ENCODE measurements at places on chromosomes 6 and 20. TPM values are rescaled to one million over a fixed set of nuclear protein-coding genes. Genes with fewer than 3 reads are reported as not detected.

DNA sequence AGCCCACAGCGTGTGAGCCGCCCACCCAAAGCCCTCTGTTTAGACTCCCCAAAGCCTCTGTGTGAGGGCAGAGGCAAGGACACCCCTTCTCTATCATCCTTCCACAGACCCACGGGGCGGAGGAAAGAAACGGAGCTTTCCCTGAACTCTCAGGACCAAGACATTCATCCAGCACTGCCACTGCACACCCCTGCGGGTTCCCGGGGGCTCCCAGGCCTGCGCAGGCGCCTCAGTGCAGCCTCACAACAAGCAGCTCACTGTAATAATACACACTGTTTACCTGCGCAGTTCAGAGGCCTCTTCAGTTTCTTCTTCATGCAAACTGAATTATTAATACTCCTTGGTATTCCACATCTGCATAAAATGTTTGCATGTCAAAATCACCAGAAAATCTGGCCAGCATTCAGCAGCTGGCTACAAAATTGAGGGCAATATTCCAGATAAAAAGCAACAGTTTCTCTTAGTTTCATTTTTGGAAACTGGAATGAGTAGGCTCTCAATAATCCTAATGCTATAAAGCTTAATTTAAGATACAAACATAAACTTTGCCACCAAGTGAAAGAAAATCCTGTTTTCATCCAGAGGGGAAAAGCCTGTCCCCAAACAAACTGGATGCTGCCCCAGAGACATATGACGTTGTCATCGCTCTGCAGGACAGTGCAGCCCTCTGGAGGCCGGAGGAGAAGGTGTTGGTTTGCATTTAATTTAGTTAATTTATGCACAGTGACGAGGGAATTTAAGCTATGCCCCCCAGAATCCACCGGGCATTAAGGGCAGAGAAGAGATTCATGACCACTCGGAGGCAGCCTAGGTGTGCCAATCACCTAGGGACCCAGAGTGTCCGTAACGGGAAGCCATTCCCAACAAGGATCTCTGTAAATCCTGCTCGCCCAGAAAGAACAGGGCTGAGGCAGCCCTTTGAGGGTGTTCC, 45.3 kb downstream of the NINL start:
- DNase-seq, result no peak
- H3K27me3 ChIP-seq, result no peaks in the 10 kb centered on the region
- peak overlapping the region; percentile 29 for H3K4me3 ChIP-seq

PNLDC1 gene
- 2.7 TPM for total RNA-seq

DEFB132 gene
- 0.34 TPM for total RNA-seq

- DNase-seq, result no peak
- H3K4me3 ChIP-seq, result no peak overlapping the region
- no peak overlapping the region for H3K27ac ChIP-seq
- H3K27me3 ChIP-seq, result no peaks in the 10 kb centered on the region
- H3K4me1 ChIP-seq, result no peaks in the 10 kb centered on the region
Observed at GRCh38 chr6:40083141-40083920, 149.1 kb upstream of the MOCS1 start.

GRCh38 chr6:13015379-13015681, 298.8 kb downstream of the PHACTR1 start:
- peak overlapping the region; percentile 59 for H3K4me3 ChIP-seq
- H3K27ac ChIP-seq, result no peak overlapping the region
- no peak for DNase-seq
- H3K4me1 ChIP-seq, result peaks cover 36% of the 10 kb centered on the region
- no peaks in the 10 kb centered on the region for H3K36me3 ChIP-seq

SRMS gene
- not detected for total RNA-seq

DNA sequence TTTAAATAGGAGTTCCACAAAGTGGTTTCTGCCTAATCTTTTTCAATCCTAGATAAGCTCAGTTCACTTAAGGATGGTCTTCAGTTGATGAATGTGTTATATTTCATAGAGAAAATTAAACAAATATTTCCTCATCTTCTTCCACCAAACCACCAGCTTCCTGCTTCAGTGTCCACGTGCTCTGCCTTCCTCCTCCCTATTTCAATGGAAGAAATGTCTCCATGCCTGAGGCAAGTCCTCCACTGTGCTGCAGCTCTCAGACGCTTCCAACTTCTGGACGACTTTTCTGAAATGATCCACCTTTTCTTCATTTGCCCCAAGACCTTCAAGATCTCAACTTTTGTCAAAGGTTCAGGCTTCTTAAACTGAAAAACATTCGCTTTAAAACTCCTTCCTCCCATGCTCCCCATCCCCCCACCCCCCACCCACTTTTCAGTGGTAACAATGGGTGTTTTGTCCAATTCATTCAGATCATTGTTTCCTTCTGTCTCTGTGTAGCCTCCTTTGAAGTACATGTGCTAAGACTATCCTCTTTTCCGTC, 25.3 kb upstream of the FABP7 start:
- H3K36me3 ChIP-seq, result no peaks in the 10 kb centered on the region
- H3K4me1 ChIP-seq, result peaks cover 6% of the 10 kb centered on the region
- no peaks in the 10 kb centered on the region for H3K27me3 ChIP-seq
- no peak overlapping the region for H3K4me3 ChIP-seq

C20orf204 gene
- 1.1 TPM for total RNA-seq

- no peaks in the 10 kb centered on the region for H3K4me1 ChIP-seq
- no peaks in the 10 kb centered on the region for H3K36me3 ChIP-seq
- no peaks in the 10 kb centered on the region for H3K27me3 ChIP-seq
- no peak overlapping the region for H3K27ac ChIP-seq
- no peak overlapping the region for H3K4me3 ChIP-seq
Observed at GRCh38 chr6:20746805-20747558, 212.7 kb downstream of the CDKAL1 start.

- H3K27ac ChIP-seq, result no peak overlapping the region
- H3K36me3 ChIP-seq, result no peaks in the 10 kb centered on the region
- H3K27me3 ChIP-seq, result no peaks in the 10 kb centered on the region
- no peak for DNase-seq
- peaks cover 12% of the 10 kb centered on the region for H3K4me1 ChIP-seq
- no peak overlapping the region for H3K4me3 ChIP-seq
Observed at GRCh38 chr6:110322151-110322873, 35.8 kb downstream of the METTL24 start.

GPX5 gene
- not detected for total RNA-seq

- no peaks in the 10 kb centered on the region for H3K27me3 ChIP-seq
- H3K4me3 ChIP-seq, result no peak overlapping the region
- no peaks in the 10 kb centered on the region for H3K36me3 ChIP-seq
- peaks cover 2% of the 10 kb centered on the region for H3K4me1 ChIP-seq
- no peak for DNase-seq
- no peak overlapping the region for H3K27ac ChIP-seq
Observed at GRCh38 chr20:47055699-47056369, 161.2 kb downstream of the EYA2 start.

- no peak overlapping the region for H3K27ac ChIP-seq
- no peaks in the 10 kb centered on the region for H3K36me3 ChIP-seq
- DNase-seq, result no peak
- H3K4me3 ChIP-seq, result no peak overlapping the region
- H3K4me1 ChIP-seq, result no peaks in the 10 kb centered on the region
Observed at GRCh38 chr6:16559071-16559470, 202.2 kb downstream of the ATXN1 start.

C6orf132 gene
- total RNA-seq, result 150 TPM

TPD52L1 gene
- 146 TPM for total RNA-seq

- H3K36me3 ChIP-seq, result no peaks in the 10 kb centered on the region
- H3K4me1 ChIP-seq, result peaks cover 6% of the 10 kb centered on the region
Observed at GRCh38 chr6:32785781-32786533, 22.6 kb upstream of the HLA-DQB2 start.

ZC3H12D gene
- total RNA-seq, result 0.62 TPM

GRCh38 chr6:138986578-138986977, 1.5 kb downstream of the REPS1 start:
- DNase-seq, result no peak
- H3K4me1 ChIP-seq, result peaks cover 44% of the 10 kb centered on the region
- H3K27me3 ChIP-seq, result no peaks in the 10 kb centered on the region

DNA sequence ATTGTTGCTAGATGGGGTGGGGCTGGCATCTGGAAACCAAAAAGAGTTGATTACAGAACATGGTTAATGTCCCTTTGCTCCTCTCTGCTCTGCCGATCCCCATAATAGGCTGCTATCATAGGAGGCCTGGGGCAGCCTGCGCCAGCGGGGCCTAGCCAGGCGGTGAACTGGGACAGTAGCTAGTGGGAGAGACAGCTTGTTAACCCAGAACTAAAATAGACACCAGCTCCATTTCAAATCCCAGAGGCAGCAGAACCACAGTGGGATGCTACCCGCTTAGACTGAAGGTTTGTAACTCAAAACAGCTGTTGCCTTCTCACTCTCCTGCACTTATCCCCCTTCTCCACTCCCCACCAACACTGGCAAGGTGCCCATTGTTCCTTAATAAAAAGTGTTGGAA, 98.5 kb downstream of the SSR1 start:
- H3K36me3 ChIP-seq, result peaks cover 62% of the 10 kb centered on the region
- peaks cover 39% of the 10 kb centered on the region for H3K4me1 ChIP-seq
- H3K27ac ChIP-seq, result no peak overlapping the region
- H3K27me3 ChIP-seq, result no peaks in the 10 kb centered on the region
- DNase-seq, result no peak
- H3K4me3 ChIP-seq, result no peak overlapping the region

DNA sequence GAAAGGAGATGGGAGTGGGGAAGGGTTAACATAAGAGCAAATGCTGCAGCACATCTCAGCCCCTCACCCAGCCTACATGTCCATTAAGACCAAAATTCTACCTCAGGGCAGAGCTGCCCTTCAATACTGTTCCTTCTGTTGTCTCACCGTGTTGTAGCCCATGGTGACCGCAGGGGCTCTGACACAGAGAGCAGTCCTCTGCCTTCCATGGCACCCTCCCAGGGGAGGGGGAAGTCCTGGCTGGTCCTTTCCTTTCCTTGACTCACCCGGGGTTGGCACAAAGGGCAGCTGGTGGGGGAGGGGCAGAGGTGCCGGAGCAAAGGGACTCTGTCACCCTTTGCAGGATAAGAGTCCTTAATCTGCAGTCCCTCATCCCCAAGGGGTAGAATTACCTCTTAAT, 15.2 kb downstream of the NKX2-2 start:
- DNase-seq, result no peak
- H3K27ac ChIP-seq, result no peak overlapping the region
- no peaks in the 10 kb centered on the region for H3K36me3 ChIP-seq
- H3K4me3 ChIP-seq, result no peak overlapping the region

GRCh38 chr6:80439721-80440470, 333.4 kb downstream of the BCKDHB start:
- no peak for DNase-seq
- H3K36me3 ChIP-seq, result no peaks in the 10 kb centered on the region
- H3K27ac ChIP-seq, result no peak overlapping the region
- H3K4me3 ChIP-seq, result no peak overlapping the region

- H3K4me3 ChIP-seq, result no peak overlapping the region
- DNase-seq, result peak; percentile 85
Observed at GRCh38 chr20:51447097-51447764, 95.3 kb downstream of the NFATC2 start.

DNA sequence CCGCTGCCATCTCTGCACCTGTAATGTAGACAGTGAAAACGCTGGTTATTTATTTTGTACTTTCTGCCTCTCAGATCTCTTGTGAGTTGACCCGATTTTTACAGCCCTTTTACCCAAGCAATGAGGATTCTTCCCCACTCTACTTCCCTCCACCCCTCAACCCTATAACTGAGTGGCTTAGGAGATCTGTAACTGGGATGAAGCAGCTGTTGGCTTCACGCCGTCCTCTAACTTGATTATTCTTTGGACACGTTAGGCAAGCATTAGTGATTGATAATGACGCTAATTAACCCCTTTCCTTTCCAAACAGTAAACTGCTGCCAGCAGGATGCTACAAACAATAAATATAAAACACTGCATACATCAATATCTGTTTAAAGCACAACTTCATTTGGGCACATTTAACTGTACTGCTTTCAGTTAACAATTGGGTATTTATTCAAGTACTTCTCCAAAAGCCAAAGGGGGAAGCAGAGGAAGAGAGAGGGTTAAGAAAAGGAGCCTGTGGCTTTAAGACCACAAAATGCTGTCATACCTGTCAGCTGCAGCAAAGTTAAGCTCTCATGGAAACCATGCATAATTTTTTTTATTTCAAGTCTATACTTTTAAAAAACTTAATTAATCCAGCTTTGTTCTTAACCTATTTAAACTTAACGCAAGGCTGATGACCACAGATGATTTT, 21.2 kb downstream of the TFAP2A start:
- H3K27me3 ChIP-seq, result peaks cover 88% of the 10 kb centered on the region
- peaks cover 15% of the 10 kb centered on the region for H3K4me1 ChIP-seq
- DNase-seq, result no peak
- no peak overlapping the region for H3K27ac ChIP-seq
- H3K36me3 ChIP-seq, result no peaks in the 10 kb centered on the region

DNA sequence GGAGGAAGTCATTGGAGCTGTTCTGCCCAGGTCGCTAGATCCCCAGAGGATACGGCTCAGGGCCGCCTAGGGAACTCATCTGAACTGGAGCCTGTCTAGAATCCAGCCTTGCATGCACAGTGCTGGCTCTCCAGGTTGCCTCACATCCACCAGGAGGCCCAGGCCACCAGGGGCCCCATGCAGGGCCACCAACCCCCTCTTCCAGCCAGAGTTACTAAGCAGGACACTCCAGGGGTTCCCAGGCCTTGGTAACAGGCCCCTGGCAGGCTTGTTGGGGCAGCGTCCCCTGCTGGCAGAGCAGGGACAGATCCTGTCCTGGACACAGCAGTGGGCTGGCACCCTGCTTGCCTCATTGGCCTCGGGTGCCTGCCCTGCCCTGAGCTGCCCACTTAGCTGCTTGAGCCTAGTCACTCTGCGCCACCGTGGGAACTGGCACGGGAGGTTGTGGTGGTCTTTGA, 35.3 kb downstream of the EFCAB8 start:
- no peaks in the 10 kb centered on the region for H3K4me1 ChIP-seq
- H3K4me3 ChIP-seq, result no peak overlapping the region
- DNase-seq, result no peak
- H3K27me3 ChIP-seq, result no peaks in the 10 kb centered on the region

DNA sequence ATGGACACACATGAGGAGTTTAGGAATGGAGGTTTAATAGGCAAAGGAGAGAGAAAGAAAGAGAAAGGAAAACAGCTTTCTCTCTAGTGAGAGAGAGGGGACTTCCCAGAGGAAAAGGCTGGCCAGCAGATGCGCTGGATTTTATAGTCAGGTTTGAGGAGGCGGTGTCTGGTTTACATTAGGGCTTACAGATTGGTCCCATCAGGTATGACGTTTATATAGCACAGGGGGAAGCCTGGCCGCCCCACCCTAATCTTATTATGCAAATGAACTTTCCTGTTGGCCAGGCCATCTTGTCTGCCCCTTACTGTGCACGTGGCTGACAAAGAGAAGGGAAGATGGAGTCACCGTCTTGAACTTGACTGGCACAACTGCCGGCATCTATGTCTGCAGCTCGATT, 86.6 kb upstream of the QKI start:
- no peaks in the 10 kb centered on the region for H3K27me3 ChIP-seq
- H3K27ac ChIP-seq, result no peak overlapping the region
- H3K4me1 ChIP-seq, result peaks cover 7% of the 10 kb centered on the region
- H3K4me3 ChIP-seq, result no peak overlapping the region

GRCh38 chr20:24086121-24086520, 97.5 kb upstream of the GGTLC1 start:
- no peak overlapping the region for H3K4me3 ChIP-seq
- H3K27ac ChIP-seq, result no peak overlapping the region
- H3K27me3 ChIP-seq, result no peaks in the 10 kb centered on the region
- no peaks in the 10 kb centered on the region for H3K36me3 ChIP-seq

All from suprapubic skin (tissue), 4 donors.